ENCODE measurements at places on chromosomes 16 and 17.

DNA sequence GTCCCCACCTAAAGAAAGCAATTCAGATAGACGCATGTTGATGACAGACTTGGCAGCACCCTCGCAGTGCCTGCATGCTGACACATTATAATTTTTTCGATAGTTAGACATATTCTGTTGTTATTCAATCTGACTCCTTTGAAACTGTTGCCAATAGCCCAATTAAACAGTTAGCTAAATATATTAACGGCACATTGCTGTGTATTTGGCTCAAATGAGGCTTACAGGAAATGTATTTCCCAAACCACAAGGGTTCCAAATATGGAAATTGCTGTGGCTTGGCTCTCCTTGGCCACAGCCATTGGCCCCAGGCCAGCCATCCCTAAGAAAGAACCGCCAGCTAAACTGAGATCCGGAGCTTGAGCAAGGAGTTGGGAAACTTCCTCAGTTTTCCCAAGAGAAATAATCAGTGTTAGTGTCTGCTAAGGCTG lies 31.1 kb downstream of the C16orf82 start:
- no peak for DNase-seq

- DNase-seq, result peak; percentile 79
Observed at GRCh38 chr17:74467221-74467951, 952 bp downstream of the CD300A start.

DNA sequence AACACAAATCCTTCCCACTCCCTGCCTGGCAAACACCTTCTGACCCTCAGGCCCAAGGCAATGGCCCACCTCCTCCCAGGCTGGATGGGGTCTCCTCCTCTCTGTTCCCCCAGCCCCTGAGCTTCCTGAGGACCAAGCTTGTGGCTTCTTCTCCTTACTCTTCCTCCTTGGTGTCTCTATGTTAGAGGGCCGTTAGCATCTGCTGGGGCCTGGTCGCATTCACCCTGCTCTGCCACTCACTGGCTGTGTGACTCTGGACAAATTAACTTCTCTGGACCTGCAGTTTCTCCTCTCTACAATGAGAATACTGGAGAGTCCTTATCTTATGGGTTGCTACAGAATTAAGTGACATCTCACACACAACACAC lies 725 bp upstream of the MT2A start:
- DNase-seq, result no peak

DNA sequence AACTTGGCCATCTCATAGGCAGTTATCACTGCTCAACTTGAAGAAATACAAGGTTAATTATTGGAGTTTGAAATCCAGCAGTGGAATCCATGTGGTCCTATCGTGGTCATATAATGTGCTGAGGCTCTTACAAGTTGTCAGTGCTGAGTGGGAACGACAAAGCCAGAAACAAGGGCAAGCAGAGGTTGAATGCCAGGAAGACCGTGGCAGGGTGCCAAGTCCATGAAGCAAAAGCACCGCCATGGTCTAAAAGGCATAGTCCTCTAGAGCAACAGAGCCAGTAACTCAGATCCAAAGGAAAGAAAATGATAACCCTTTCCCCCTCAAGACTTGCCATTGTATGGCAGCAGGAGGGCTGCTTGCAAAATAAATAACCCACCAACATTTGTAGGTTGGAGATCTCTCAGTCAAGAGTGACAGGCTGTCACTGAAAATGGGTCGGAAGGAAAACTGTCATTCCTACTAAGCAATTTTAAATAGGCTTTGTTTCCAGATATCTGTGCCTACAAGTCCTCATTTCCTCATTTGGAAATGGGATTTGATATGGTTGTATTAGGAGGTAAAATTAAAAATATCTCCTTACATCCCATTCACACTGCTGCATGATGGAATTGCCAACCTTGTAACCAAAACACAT lies 36.4 kb upstream of the HSBP1 start:
- no peak for DNase-seq

GRCh38 chr16:27822529-27822928 lies 241.0 kb downstream of the GSG1L start:
- no peak for DNase-seq

GRCh38 chr16:89708481-89708931 lies 7.0 kb upstream of the SPATA2L start:
- DNase-seq, result no peak

- no peak for DNase-seq
Observed at GRCh38 chr17:17412326-17412725, 64.5 kb upstream of the MED9 start.

DNA sequence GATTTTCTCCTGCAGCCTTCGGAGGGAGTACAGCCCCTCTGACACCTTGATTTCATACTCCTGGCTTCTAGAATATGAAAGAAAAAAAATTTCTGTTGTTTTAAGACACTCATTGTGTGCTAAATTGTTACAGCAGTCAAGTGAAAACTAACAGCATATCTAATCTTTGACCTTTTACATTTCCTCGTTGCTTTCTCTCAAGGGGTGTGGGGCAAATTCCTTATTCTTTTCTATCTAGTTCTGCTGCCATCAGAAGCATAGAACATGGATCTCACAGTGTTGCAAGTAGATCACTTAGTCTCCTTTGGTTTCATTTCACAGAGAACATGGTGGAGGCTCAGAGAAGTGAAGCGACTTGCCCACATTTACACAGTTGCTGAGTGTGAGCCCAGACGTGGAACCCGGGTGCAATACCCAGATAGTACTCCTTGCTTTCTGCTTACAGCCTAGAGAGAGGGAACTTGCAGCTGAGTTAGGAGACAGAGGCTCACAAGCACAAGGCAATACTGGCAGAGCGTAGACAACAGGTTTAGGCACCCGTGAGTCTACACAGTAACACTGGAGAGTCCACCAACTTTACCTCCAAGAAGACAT lies 28.7 kb upstream of the MMD start:
- DNase-seq, result no peak

- no peak for DNase-seq
Observed at GRCh38 chr16:57801098-57801808, 1.0 kb downstream of the KIFC3 start.

DNA sequence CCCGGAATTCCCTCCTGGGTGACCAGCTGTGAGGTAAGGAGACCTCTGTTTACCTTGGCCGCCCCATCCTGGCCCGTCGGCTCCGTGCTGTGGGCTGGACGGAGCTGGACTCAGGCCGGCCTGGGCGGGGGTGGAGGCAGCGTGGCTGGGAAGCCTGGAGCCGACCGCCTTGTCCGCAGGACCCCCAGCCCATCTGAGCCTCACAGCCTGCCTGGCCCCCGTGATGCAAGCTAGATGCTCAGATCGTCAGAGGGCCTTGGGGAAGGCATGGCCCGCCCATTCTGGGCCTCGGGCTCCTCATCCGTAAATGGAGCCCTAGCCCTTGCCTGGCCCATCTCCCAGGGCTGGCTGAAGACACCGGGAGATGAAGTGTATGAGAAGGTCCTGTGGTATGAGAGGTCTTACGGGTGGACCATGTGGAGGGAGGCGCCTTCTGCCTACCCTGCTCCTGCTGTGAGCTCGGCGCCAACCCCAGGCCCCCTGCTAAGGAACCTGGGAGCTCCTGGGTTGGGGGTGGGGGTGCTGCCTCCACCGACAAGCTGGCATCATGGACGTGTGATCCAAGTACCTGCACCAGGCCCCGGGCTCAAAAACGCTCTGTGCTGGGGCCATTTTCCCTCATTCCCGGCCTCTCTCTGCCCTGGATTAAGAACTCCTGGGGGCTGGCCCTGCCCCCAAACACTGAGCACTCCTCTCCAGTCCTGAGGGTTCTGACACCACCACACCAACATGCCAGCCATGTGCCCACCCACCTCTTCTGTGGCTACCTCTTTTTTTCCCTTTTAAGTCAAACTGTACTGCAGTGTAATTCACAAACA lies 5.4 kb upstream of the P2RX1 start:
- DNase-seq, result no peak

DNA sequence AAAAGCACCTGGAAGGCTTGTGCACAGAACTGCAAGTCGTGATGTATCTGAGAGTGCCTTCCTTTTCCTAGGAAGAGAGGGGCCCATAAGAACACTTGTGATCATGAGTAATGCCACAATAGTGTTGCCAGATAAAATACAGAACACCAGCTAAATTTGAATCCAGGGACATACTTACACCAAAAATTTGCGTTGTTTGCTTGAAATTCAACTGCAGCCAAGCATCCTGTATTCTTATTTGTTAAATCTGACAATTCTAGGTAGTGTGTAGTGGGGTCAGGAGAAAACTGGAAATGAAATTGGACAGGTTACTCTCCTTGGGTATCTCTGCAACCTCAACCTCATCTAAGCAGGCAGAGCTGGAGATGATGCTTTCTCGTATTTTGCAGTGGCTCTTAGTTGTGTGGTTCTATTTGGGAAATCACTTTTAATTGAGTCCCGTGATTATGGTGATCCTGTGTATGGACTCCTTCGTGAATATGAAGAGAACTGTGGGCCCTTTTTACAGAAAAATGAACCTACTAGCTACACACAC lies 12.0 kb downstream of the SLC35B1 start:
- DNase-seq, result no peak

DNA sequence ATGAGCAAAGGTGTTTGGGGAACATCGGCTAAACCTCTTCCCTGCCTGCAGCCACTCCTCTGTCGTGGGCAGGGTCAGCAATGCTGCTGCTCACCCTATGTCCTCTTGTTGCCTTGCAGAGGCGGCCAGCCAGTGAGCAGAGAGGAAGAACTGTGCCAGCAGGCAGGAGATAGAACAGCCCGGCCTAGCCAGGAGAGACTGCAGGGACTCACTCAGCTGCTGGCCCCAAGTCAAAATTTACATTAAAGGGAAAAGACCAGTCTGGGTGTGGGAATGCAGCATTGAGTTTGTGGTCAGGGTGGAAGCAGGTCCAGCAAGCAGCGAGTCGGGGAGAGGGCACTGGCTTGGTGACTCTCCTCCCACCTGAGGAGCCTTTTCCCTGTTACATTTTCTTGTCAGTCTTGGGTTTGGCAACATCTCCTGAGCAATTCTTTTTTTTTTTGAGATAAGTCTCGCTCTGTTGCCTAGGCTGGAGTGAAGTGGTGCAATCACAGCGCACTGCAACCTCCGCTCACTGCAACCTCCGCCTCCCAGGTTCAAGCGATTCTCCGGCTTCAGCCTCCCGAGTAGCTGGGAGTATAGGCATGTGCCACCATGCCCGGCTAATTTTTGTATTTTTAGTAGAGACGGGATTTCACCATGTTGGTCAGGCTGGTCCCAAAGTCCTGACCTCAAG lies 22.7 kb downstream of the LIG3 start:
- DNase-seq, result no peak

DNA sequence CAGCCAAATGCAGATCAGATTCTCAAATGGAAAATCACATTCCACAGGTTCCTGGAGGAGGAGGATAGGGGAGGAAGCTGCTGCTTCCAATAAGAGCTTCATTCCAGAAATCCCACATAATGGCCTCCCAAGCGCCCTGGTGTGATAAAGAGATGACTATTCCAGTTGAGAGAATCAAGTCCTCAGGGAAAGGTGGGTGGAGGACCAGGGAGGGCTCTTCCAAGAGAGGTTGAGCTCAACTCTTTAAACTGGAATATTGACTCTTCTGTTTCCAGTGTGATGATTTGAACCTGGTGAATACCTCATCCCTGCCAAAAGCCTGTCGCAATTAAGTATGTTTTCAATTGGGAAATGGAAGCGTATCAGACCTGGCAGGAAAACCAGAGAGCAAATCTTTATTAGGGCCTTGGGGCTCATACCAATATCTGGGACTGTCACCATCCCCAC lies 81.4 kb upstream of the DYNLRB2 start:
- DNase-seq, result no peak

GRCh38 chr16:24228514-24228913 lies 27.6 kb upstream of the CACNG3 start:
- DNase-seq, result no peak

- no peak for DNase-seq
Observed at GRCh38 chr16:4788489-4788889, 344 bp upstream of the SEPTIN12 start.

DNA sequence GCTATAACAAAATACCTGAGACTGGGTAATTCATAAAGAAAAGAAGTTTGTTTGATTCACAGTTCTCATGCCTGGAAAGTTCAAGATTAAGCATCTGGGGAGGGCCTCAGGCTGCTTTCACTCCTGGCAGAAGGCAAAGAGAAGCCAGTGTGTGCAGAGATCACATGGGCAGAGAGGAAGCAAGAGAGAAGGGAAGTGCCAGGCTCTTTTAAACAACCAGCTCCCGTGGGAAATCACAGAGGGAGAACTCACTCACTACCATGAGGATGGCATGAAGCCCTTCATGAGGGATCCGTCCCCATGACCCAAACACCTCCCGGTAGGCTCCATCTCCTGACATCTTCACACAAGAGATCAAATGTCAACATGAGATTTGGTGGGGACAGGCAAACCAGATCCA lies 501.6 kb downstream of the MAF start:
- DNase-seq, result no peak

- DNase-seq, result no peak
Observed at GRCh38 chr16:30553393-30553899, 4.7 kb downstream of the ZNF764 start.

- DNase-seq, result no peak
Observed at GRCh38 chr17:80636361-80637018, 91.9 kb downstream of the RPTOR start.

DNA sequence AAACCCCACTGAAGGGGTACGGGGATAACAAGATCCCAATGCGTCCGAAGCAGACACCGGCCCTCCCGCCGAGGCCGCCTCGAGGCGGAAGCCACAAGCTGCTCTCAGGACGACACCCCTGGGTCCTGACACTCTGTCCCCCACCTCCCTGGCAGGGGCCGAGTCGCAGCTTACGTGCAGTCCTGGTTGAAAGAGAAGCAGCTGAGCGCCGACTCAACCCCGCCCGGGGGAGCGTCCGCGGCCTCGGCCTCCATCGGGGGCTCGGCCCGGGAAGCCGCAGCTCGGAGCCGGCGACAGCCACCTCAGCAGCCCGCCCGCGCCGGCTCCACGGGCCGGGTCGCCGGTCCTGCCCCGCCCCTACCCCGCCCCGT lies at the start of gene WIPI1:
Gene WIPI1 (minus strand): TSS at position 329 of the 371 bp plus-strand sequence. CDS start 75 bp downstream, at position 254.
- no peak for DNase-seq

DNA sequence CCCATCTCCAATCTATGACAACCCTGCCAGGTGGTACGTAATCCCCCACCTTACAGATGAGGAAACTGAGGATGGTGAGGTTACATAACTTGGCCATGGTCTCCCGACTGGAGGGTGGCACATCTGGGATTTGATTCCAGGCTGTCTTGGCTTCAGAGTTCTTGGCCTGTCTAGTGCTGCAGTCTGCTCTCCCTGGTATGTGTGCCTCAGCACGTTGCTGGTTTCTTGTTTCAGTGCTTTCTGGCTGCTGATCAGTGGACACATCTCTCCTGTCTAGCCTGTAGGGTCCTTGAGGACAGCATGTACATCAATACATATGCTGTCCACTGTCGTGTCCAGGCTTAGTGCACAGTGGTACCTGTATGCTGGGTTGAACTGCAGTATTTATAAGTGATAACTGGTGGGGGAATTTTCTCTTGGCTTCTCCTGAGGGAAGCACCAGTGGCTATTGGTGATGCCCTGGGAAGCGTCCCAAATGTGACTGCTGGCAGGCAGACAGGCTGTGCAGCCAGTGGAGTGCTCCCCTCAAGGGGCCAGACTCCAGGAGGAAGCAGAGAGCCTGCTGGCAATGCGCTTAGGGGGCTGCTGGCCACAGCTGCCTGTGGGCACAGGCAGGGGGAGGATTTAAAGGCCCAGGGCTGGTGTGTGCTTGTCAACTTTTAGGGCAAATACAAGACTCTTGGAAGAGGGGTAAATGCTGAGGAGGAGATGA lies 14.4 kb downstream of the CTRL start:
- DNase-seq, result no peak
